ENCODE measurements at places on chromosomes 2 and 18.

DNA sequence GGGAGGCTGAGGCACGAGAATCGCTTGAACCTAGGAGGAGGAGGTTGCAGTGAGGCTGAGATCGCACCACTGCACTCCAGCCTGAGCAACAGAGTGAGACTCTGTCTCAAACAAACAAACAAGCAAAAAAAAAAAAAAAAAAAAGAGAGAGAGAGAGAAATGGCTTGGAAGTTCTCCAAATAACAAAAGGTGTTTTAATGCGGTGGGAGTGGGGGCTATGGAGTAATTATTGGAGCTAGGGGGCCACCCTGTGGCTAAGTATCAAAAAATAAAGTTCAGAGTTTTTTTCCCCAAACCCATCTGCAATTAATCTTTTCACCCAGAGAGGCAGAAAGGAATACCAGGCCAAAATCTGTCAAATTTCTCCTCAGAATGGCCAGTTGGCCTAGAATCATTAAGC, 23.0 kb upstream of the CEP68 start:
- DNase-seq: no peak

DNA sequence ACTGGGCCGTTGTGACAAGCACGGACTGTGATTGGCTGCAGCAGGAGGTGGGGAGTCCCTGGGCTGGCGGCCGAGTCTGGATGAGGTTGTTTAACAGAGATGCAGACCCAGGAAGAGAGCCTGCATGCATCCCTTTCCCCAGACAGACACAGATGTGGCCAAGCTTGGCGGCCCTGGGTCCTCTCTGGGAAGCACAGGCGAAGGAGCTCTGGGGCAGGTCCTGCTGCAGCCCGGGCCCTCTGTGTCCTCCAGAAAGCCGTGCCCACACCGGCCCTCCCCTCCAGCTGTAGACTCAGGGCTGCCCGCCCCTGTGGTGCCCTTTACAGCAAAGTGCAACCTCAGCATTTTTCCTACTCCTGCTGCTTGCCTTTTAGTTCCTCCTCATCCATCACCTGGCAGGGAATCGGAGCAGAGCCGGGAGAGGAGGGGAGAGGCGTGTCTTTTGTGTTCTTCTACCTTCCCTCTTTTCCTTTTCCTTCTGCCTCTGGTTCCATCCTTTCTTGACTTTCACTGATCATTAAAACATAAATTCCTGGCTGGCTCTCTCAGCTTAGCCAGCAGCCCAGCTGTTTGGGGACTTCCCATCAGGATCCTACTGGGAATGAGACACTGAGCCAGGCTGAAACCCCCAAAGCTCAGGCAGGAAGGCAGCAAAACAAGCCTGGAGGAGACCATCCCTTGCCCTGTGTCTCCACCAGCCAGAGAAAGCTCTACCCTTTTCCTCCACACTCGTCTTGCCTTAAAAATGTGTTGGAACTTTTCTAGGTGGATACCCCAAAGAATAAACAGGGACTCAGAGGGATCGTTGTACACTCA, 75.0 kb downstream of the CTIF start:
- DNase-seq: no peak

DNA sequence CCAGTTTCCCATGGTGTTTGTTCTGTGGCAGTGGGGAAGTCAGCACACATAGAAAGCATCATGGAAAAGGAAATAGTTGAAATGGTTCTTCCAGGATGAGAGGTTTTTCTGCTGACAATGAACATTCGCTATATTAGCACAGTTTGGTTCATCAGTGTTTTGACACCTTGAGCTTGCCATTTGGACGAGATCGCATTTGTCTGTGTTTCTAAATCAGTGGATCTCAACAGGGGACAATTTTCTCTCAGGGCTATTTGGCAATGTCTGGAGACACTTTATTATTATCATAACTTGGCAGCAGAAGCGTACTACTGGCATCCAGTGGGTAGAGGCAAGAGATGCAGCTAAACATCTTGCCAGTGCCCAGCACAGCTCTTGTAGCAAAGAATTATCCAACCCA, 74.6 kb downstream of the CD8B2 start:
- DNase-seq: no peak

DNA sequence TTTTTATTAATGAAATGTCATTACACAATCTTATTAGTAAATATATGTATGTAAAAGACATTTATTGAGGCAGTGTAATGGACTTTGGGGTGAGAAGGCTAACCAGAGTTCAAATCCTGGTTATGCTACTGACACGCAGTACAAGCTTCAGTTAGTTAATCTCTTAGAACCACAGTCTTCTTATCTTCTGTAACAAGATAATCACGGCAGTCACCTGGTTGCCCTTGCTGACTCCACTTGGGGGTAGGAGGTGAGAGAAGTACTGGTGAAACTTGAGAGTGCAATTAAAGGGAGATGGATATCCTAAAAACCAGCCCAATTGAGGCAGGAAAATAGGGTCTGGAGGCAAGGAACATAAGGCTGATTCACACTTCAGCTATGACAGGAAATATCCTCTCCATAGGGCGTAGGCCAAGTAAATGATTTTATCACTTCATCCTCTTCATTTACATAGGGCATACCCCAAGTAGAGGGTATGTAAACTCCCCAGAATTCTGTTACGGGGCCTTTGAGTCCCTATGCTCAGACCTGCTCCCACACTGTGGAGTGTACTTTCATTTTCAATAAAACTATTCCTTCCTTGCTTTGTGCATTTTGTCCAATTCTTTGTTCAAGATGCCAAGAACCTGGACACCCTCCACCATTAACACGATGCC, 21.3 kb downstream of the SKA1 start:
- DNase-seq: no peak

DNA sequence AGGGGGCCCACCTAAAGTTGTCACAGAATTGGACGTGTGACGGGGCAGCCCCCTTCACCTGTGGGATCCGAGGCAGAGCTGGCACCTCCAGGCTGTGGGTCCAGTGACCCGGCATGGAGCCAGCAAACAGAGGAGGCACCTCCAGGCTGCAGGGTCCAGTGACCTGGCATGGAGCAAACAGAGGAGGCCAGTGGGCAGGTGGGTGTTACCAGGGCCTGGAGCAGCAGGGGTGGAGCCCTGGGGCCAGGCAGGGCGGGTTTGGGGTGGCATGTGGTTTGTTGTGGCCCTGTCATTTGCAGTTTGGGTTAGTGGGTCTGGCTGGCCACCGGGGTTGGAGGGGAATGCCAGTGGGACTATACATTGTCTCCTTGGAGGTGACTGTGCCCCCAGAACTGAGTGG, 68.2 kb downstream of the HPCAL1 start:
- no peak for DNase-seq

- DNase-seq: no peak
Observed at GRCh38 chr2:59903994-59904544, 649.4 kb downstream of the BCL11A start.

GRCh38 chr2:181396256-181397123, 60.7 kb upstream of the ITGA4 start:
- no peak for DNase-seq

DNA sequence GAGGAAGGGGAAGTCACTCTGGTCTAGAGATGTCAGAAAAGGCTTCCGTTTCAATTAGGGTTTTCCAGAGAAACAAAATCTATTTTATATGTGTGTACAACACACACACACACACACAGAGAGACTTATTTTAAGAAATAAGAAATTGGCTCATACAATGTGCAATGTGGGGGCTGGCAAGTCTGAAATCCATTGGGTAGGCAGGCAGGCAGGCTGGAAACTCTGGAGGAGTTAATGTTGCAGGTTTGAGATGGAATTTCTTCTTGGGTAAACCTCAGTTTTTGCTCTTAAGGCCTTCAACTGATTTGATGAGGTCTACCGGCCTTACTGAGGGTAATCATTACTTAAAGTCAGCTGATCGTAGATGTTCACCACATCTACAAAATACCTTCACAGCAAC, 62.6 kb downstream of the MDH1 start:
- DNase-seq: no peak

DNA sequence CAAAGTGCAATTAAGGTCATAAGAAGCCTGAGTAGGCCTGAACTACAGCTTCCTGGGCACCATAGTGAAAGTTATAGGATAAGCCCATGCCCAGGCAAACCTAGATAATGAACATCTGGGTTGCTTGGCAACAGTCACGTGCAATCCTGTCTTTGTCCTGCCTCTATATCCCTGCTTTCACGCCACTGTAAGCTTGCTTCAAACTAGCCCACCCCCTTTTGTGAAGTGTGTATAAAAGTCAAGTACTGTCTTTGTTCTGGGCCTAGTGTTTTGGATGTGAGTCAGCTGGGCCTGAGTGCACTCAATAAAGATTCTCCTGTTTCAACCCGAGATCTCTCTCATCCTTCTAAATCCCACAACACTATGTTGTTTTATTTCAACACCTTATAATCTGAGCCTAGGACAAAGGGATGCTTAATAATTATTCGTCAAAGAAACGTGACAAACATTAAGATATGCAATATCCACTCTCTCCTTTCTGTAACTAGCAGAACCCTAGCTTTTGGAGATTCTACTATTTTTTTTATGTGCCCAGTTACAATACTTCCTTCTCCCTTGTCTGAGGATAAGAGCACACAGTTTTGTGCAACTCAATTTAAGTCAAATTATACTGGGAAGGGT, 927.8 kb downstream of the SUCLG1 start:
- no peak for DNase-seq

DNA sequence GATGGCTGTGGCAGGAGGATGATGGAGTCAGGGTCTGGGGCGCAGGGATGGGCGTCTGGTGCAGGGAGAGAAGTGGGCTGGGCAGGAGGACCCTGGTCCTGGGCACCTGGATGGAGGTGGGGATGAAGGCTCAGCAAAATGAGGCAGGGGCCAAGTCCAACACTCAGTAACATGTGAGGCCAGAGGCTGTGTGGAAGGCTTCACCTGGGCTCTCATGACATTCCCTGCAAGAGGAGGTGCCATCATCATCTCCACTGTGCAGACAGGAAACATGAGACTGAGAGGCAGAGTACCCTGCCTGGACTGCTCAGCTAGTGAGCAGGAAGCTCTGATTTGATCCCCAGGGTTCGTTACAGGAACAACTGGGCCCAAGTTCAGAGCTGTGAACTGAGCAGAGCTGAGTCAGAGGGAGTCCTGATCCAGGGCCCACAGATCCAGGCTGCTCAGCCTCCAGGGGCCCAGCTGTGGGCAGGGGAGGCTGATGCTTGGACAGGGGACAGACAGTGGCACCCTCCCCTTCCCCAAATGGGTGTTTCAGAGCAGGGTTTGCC, 36.9 kb downstream of the HJURP start:
- no peak for DNase-seq

- DNase-seq: no peak
Observed at GRCh38 chr2:222671259-222672067, at the start of gene MOGAT1. MOGAT1 (plus strand) TSS chr2:222671658; CDS start chr2:222671786, 128 bp downstream.

GRCh38 chr2:156329927-156330726, 2.4 kb downstream of the NR4A2 start:
- DNase-seq: no peak

DNA sequence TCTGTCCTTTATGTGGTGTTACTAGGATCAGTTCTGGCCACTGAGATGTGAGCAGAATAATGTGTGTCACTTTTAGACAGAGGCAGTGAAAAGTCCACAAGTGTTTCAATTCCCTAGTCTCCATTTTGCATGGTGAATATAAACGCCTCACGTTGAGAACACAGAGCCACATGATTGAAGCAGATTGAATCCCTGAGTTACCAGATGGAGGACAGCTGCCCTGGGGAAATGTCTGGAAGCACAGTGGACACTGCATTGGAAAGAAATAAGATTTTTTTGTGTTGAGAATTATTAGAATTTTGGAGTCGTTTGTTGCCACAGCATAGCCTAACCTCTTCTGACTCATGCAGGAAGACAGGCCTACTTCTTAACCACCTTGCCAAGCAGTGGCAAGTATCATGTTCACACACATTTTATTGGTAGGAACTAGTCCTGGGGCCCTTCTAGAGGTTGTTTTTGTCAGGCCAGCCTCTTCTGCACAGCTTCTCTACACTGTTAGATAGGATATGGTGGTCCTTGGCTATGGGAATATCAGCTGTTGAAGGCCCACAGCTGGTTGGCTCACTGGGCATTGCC, 188.6 kb downstream of the TMEM182 start:
- no peak for DNase-seq

DNA sequence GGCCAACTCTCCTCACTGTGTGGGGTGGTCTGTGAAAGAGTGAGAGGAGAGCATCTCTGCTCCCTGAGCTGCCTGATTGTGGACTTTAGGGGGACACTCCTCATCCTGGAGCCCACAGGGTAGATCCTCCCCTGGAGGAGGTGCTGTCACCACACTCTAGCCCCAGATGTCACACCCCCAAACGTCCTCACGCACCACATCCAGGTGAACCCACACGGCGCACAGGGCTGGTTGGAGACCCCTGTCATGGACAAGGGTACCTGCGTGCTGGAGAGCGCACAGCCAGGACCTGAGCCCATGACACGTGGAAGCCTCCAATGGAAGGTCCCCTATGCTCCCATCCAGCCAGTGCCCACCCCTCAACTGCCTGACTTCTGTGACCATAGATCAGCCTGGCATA, 10.5 kb downstream of the AGXT start:
- no peak for DNase-seq

- no peak for DNase-seq
Observed at GRCh38 chr2:133490411-133490980, 77.8 kb downstream of the NCKAP5 start.

- no peak for DNase-seq
Observed at GRCh38 chr2:120738786-120739437, 3.2 kb downstream of the GLI2 start.

- no peak for DNase-seq
Observed at GRCh38 chr2:133411857-133412256, 156.4 kb downstream of the NCKAP5 start.

- DNase-seq: no peak
Observed at GRCh38 chr2:138922973-138923563, 142.9 kb upstream of the NXPH2 start.

DNA sequence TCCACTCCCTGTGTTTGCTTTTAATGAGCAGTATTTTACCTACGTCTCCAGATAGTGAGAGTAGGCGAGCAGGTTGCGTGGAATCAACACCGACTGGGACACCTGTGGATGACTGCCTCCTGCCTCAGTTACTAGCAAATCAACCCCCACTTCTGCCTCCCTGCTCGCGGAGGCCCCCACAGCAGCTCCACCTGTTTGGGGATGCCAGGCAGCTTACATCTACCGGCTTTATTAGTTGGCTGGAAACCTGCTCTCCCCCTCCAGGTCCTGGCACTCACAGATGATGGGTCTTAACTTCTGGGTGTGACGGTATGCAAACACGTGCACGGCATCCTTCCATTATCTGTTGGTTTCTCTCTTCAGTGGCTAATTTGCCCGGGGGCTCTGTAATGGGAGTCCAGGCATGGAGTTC, 164.4 kb upstream of the SESTD1 start:
- no peak for DNase-seq

DNA sequence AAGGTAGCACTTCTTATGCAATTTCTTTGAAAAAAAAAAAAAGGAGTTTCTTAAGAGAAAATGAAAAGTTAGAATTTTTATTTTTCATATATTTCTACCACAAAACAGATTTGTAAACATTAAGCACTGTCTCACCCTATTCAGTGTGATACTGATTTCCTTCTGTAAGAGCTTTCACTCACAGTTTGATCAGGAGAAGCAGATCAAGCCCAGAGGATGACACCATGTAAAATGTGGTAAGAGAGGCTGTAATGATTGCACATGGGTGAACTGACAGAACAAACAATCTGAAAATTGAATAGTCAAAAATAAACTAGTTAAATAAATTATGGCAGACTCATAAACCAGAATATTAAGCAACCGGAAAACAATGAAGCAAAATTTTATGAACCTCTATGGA, 54.5 kb downstream of the MEMO1 start:
- no peak for DNase-seq

Data from H54 (cell line).